ENCODE measurements at places on chromosomes 7 and 10.

DNA sequence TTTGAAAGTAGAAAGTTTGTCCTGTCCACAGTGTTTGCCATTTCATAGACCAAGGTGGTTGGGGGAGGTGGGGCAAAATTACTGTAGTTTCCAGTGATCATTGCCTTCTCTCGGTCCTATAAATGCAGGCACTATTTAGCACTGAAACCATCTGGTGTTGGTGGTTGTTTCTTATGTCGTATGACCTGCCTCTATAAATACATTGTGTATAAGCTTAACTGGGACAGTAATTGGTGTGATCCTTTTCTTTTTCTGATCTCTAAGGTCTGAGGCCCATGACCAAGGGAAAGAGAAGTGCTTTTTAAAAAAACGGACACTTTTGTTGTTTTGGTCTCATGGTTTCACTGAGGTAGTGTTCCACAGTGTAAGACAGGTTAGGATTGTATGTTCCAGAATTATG, 63.1 kb downstream of the AUTS2 start:
- no peak for DNase-seq

- DNase-seq: no peak
These were observed 203.2 kb upstream of the SEMA3E start for GRCh38 chr7:83852136-83852535.

DNA sequence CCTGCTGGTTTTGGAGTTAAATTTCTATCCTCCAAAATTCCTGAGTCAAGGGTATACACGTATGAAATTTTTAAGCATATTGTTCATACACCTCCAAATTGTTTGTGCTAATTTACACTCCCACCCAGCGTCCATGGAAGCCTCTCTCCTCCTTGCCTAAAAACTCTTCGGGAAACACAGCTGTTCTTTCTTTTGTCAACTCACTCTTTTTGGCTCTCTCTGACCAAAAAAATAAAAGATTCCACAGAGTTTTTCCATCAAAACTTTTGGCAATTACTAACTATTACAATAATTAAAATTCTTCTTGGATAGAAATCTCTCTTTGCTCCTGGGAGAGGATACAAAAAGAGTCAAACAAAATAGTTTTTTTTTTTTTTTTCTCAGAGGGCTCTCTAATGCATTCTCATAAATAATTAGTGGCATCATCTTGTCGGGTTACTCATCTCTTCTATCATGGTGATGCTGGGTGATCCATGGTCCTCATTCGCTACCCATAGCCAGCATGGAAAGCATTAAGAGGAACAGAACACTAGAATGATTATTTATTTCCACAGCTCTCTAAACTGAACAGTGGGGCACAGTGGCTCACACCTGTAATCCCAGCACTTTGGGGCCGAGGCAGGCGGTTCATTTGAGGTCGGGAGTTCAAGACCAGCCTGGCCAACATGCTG, 310.7 kb downstream of the SFMBT2 start:
- no peak for DNase-seq

DNA sequence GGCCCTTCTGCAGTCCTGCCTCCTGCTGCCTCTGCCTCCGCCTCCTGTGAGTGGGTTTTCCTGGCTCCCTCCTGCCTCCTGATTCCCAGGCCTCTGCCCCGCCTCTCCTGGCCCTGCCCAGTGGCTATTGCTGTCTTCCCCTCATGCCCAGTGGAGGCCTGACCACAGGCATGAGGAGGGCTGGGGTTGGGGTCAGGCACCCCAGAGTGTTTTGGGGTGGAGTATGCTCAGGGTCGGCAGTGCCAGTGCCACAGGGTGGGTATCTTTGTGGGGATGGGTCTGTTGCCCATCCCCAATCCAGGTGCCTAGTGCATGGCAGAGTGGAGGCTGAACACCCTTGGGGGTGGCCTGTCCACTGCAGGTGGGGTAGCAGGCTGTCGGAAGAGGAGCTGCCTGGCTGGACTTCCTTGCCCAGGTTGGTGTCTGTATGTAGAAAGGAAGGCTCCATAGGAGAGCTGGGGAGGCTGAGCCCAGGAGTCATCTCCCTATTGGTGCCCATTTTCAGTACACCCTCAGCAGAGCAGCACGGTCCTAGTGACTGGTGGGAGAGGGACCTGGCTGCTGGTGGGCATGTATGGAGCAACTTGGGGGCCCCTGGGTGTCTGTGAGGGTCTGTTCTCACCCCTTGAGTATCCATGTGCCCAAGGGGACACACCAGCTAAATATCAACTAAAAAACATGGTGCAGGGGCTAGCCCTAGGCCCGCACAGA, 62.2 kb downstream of the ARHGAP22 start:
- DNase-seq: no peak

DNA sequence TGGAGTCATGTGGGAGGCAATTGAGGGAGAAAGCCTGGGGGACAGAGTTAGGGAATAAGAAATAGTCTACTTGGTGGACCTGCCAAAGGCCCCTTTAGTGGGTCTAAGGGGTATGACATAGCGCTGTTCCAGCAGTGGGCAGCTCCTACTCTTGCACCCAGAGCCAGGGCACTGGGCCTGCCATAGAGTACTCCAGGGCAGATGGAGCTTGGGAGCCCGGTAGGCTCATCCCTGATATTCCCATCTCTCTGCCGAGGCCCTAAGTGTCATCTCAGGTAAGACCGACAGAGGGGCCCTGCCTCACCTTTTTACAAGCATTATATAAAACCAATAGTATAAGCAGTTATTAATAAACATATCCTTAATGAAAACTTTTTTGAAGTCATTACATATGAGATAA, 9.6 kb downstream of the SAMD9L start:
- no peak for DNase-seq

- DNase-seq: peak; percentile 10
These were observed 110.7 kb downstream of the RNF32 start for GRCh38 chr7:156751319-156751718.

GRCh38 chr7:107660381-107661080, at the start of gene SLC26A4:
Gene SLC26A4, plus strand, starts transcription at chr7:107660828. Its CDS starts 814 bp downstream, at chr7:107661642.
- peak; percentile 34 for DNase-seq

DNA sequence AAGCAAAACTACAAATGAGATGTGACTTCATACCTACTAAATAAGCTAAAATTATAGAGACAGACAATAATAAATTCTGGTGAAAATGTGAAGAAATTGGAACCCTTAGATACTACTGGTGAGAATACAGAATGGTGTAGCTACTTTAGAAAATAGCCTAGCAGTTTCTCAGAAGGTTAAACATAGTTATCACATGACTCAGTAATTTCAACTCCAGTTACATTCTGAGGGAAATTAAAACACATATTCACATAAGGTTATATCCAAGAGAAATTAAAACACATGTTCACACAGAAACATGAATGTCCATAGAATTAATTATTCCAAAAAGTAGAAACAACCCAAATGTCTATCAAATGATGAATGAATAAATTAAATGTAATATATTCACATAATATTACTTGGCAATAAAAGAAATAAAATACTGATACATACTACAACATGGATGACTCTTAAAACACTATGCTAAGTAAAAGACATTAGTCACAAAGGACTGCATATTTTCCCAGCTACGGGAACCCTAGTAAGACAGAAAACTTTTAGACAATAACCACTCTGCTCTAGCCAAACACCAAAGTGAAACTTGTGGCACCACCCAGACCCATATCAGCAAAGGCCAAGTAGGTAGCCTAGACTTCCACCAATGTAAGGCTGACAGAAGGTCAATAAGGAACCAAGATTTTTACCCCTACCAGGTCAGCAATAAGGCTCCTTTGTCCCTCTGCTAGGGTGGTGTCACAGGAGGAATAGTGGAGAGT, 25.1 kb downstream of the SLC25A40 start:
- no peak for DNase-seq

DNA sequence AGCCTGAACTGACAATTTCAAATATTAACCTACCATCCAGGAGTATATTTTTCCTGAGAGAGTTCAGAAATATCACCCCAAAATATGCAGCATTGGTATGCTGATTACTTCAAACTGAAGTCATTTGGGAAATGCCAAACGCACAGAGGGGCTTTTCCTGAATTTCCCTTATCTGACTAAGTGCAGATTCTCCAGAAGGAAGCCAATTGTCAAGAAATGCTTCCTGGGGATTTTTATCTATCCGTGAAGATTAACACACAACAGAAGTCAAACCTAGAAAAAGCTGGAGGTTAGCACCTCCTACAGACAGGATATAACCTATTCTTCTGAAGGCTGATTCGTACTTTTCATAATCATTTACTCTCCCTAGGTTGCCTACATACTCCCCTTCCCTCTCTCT, 91.0 kb downstream of the AKR1D1 start:
- no peak for DNase-seq

DNA sequence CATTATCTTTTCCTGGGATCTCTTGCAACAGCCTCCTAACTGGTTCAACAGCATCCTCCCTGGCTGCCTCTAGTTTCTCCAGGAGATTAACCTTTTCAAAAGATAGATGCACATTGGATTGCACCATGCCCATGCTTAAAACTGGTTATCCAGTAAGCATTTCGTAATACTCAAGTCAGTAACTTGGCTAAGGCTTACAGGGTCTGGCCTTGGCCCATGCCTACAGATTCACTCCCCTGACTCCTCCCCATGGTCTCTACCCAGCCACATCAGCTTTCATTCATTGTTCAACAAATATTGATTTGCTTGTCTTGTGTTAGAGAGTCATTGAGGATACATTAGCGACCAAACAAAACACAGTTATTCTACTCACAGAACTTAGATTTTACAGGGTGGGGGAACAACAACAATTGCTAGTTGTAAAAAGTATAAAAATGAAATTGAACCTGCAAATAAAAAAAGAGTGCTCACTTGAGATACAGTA, 1.8 kb upstream of the KIF20B start:
- DNase-seq: no peak

DNA sequence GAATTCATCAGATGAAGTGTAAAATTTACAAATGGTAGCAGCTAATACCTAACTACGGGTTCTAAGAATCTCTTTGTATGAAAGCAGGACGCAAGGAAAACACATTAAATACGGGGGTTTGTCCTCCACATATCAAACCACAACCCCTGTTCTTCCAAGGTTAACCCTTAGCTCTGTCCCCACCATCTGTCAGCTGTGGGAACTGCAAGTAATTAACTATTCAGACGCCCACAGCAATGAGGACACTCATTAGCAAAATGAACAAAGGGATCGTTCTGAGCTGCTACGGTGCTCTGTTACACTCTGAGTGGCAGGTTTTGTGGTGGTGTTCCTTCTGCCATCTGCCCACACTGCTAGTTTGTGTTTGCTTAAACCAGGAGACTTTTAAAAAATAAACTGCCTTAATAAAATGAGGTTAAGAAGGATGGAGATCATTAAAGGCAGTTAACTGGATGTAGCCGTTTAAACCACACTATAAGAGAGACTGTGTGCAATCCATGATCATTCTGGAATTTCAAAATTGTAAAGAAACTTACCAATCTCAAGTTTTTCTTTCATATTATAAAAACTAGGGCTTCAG, 51.4 kb downstream of the C10orf67 start:
- DNase-seq: peak; percentile 20

DNA sequence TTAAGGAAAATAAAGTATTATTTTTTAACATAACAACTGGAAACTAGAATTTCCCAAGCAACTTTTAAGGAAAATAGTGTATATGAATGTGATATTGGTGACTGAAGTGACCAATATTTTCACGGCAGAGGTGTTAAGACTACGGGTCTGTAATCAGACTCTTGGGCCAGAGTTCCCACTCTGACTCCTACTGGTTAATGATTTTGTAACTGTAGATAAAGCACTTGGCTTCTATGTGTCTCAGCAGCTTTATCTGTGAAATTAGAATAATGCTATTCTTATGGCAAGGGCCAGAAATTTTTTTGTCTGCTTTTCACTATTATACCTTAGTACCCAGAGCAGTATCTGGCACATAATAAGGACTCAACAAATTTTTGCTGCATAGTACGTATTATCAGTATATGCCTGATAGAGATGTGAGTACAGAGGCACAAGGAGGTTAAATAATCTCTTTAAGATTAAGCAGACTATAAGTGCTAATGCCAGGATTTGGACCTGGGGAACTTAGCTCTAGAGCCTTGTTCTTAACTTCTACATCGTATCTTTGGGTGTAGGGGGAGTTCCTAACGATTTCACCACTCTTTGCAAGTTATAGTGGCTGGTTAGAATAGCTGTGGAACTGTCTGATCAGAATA, 186.1 kb upstream of the SLC26A5 start:
- no peak for DNase-seq

DNA sequence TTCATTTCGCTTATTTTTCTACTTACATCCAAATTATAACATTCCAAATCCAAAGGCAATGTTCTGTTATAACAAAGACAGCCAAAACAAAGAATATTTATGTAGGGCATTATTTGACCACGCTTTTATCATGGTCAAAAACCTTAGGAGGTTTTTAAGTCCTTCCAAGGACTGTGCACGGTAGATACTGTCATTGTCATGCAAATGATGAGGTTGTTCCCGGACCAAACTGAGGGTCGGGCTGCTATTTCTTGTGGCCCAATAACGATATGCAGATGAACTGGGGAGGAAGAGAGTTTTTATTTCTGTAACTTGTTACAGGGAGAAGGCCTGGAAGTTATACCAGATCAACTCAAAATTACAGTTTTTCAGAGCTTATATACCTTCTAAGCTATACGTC, 56.6 kb upstream of the STEAP4 start:
- DNase-seq: no peak

- DNase-seq: no peak
These were observed 107.6 kb downstream of the VIPR2 start for GRCh38 chr7:159036916-159037605.

- DNase-seq: no peak
These were observed 1239.7 kb downstream of the GATA3 start for GRCh38 chr10:9294132-9294663.
